CD8-positive, alpha-beta memory T cell (primary cell): ENCODE measurements at places on chromosomes 3 and 15.

GRCh38 chr3:177286034-177286433 lies 88.8 kb upstream of the TBL1XR1 start:
- no peak for DNase-seq

- no peak for DNase-seq
Observed at GRCh38 chr15:70646169-70646568, 117.2 kb downstream of the UACA start.

GRCh38 chr15:90178468-90179435 lies 22.4 kb upstream of the SEMA4B start:
- no peak for DNase-seq

DNA sequence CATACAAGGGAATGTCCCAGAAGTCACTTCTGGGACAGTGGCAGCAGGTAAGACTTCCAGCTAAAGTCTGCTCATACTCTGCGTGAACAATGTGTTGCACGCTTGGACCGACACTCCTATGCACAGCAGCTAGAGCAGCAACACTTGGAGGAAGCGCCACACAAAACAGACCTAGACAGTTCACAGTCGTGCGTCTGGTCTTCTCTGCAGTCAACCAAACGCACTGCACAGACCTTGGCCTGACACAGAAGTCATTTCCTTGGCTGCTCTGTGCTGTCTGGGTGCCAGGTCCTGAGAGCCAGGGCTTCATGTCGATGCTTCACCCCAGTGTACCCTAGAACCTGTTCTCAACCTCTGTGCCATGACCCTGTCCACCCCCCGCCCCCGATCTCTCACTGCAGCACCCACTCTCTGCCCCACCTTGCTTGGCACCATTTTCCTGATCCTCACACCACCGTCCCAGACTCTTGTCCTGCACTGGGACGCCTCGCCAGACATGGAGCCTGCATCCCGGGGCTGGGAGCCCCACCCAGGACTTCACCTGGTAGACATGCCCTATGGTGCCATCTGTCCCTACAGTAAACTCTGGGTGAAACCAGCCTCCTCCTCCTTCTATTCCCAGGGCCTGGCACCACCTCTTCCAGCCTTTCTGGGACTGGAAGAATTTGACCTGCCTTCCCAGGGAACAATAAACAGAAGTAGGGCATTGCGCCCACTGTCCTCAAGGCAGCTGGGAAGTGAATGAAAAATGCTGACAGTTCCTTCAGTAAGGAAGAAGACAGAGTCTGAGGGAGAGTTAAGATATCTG lies 3.1 kb downstream of the ATP10A start:
- DNase-seq = peak; percentile 66

DNA sequence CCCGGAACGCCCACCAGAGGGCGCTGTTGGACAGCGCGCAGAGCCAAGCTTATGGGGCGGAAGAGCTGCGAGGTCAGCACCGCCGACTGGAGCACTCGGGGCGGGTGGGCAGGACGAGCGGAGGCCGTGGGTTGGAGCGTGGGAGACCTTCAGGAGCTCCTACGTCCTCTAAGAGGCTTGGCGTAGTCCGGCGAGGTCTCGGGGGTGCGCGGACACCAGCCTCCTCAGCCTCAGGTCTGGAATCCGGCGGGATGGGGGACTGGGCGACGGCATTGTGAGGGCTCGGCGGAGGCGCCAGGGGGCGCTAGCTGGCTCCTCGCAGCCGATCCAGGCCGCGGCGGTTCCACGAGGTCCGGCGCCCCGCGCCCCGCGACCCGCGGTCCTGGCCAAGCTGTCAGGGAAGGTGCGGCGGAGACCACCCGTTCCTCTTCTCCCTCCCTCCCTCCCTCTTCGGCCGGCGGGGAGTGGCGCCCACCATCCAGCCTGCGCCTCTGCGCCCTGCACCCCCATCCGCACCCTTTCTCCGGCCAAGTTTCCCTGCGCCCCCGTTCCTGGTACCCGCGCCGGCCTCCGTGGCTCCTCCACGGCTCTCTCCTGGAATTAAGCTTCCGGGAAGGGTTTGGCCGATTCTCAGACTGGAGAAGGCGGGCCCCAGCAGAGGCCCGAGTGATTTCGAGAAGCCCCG lies 24.3 kb upstream of the POLG start:
- peak; percentile 78 for DNase-seq

GRCh38 chr3:39249453-39250115 lies 30.3 kb downstream of the CX3CR1 start:
- DNase-seq = no peak

GRCh38 chr3:24843955-24844354 lies 349.3 kb upstream of the THRB start:
- no peak for DNase-seq
